ENCODE measurements at places on chromosomes 13 and 19.
A peak's percentile ranks its signal among the peaks of the same experiment; 100 is the strongest.

- DNase-seq: no peak
Observed at GRCh38 chr19:16363133-16363851, 38.7 kb downstream of the KLF2 start.

GRCh38 chr13:75804605-75805004, 168.5 kb downstream of the LMO7 start:
- DNase-seq: no peak

DNA sequence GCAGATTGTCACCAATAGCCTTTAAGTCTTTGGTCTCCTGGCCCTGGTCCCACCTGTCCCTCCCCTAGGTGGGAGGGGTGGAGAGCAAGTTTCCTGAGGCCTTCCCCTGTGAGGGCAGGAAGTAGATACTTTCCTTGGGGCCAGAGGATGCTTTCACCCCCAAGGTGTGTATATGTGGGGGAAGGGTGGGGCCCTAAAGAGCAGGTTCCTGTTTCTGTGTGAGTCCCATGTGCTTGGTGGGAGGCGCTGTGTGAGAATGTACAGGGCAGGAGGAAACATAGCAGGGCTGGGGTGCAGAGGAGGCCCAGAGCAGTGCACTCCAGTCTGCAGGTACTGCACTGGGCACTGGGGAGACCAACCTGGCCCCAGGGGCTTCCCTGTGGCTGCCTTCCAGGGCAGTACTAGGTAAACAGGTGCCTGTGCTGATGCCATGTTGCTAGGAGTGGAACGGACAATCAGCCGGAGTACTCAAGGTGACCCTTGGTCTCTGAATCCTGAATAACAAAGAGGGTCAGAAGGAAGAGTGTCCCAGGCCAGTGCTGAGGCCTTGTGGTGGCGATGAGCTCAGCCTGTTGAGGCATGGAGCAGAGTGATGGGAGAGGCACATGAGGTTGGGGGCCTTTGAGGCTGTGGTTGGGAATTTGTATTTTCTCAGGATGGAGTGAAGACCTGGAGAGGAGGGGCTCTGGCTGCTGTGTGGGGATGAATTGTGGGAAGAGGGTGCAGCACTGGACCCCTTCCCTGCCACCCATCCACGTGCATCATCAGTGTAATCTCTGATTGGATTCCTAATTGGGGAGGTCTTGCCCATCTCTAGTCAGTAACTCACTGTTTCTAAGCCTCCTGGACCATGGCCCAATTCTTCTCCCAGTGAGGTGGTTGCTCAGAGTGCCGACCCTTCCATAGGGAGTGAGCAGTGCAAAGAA, 5.1 kb downstream of the EGLN2 start:
- DNase-seq: no peak

DNA sequence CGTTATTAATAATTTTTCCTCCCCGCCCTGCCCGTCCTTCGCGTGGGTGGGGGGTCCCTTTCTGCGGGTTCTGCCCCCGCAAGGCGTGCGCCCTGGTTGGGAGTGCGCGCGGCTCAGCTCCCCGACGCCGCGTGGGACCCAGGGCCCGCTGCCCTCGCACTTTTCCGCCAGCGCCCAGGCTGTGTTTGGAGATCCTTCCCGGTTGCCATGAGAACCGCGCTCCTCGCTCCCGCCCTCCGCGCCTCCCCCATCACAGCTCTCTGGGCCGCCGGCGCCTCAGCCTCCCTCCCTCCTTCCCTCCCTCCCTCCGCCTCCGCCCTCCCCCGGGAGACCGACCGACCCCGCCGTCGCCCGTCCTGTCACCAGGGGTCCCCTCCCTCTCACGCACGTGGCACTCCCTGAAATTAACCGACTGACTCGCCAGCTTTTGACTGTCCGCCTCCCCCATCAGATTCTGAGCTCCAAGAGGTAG, 2.4 kb upstream of the SSBP4 start:
- peak; percentile 80 for DNase-seq

GRCh38 chr19:19956434-19957075, 55.8 kb downstream of the ZNF93 start:
- DNase-seq: no peak

GRCh38 chr13:111343186-111343805, 22.9 kb downstream of the TEX29 start:
- DNase-seq: no peak

GRCh38 chr13:107730813-107731212, 484.5 kb downstream of the LIG4 start:
- DNase-seq: no peak

DNA sequence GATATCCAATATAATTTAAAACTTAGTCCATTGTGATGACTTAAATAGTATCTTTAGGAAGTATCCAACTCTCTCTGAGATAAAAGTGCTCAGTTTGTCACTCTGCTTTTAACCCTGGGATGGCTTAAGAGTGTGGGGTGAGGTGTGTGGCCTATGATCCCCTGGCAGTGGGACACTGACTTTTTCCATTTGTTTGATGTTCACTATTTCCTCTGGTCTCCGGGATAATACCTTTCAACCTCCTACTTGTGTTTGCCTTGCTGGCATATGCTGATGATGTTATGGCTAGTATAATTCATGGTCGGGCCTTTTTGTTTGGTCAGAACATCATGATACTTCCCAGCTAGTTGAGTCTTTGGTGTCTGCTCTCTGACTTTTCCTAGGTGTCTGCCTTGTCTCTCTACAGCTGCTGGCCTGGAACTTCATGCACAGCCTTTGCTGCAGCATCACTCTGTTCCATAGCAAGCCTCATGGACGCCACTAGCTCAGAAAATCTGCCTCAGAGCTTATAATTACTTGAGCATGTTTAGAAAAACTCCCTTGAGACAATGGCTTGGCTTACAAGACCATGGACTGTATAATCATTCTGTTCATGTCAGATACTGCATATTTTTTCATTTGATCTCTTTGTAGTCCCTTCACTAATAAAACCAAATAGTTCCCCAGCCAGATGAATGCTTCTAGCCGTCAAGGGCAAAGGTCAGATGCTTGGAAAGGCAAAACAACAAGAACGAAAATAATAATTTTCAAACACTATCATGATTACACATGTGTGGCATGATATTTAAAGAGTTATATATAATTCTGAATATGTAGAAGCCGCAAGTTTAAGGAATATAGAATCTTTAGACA, 75.2 kb downstream of the WDFY2 start:
- DNase-seq: no peak

DNA sequence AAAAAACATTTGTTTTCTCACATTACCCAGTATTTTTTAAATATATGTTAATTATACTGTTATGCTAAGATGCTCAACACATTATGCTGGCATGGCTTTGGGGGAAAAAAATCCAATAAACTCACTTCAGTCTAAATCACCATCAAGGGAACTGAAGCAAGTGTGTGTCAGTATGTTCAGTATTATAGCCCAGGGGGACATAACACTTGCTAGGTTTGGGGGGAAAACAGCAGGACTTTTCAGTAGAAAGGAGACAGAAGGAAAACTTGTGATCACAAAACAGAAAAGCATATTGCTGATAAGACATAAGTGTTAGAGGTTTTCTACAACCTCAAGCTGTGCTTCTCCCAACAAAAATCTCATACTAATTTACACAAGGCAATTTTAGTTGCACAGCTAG, 1759.9 kb upstream of the PCDH20 start:
- DNase-seq: no peak

DNA sequence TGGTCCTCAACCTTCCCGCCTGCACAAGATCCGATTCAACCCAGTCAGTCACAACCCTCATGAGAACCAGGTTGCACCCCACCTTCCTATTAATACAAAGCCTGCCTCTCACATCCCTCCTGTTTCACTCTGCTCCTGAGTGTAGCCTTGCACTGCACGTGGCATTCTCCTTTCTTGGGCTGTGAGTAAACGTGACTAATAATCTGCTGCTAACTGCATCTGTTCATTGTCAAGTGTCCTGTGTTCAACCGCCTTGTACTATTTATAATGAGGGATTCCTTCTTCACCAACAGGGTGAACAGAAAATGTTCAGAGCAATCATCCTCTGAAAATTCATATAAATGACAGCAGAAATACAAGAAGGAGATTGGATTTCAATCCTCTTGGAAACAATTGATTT, 1608.2 kb downstream of the SLITRK5 start:
- DNase-seq: no peak

DNA sequence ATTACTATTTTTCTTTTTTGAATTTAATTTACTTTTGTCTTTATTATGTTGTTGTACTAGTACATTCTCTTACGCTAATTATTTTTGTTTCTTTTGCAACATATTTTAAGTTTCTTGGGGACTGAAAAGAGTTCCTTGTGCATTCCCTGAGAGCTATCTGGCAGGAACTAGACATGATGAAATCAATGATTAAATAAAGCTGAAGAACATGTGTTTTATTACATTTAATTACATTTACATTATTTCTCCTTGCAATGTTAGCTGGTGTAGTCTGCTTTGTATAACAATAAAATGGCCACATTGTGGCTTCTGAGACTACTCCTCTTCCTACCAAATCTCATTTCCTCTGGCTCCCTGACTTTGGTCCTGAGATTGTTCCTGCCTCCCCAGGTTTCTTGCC, 244.9 kb downstream of the NDFIP2 start:
- no peak for DNase-seq

DNA sequence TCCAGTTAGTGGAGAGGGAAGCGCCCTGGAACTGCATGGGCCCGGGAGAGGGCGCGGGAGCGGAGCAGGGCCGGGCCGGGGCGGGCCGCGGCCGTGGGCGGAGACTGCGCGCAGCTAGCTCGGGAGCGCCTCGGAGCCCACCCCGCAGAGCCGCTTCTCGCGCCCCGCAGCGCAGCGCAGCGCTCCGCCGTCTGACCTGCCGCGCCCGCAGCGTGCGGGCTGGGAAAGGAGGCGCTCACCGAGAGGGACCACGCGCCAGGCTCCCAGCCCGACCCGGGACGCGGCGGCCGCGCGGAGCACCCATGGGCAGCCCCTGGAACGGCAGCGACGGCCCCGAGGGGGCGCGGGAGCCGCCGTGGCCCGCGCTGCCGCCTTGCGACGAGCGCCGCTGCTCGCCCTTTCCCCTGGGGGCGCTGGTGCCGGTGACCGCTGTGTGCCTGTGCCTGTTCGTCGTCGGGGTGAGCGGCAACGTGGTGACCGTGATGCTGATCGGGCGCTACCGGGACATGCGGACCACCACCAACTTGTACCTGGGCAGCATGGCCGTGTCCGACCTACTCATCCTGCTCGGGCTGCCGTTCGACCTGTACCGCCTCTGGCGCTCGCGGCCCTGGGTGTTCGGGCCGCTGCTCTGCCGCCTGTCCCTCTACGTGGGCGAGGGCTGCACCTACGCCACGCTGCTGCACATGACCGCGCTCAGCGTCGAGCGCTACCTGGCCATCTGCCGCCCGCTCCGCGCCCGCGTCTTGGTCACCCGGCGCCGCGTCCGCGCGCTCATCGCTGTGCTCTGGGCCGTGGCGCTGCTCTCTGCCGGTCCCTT, at the start of gene MLNR:
TSS of gene MLNR (plus strand) at position 303 of the 820 bp plus-strand sequence. CDS start at position 303, 0 bp downstream.
- no peak for DNase-seq

- DNase-seq: no peak
Observed at GRCh38 chr13:23418776-23419683, 14.5 kb downstream of the SACS start.

GRCh38 chr13:86087244-86087643, 288.0 kb upstream of the SLITRK6 start:
- DNase-seq: no peak

DNA sequence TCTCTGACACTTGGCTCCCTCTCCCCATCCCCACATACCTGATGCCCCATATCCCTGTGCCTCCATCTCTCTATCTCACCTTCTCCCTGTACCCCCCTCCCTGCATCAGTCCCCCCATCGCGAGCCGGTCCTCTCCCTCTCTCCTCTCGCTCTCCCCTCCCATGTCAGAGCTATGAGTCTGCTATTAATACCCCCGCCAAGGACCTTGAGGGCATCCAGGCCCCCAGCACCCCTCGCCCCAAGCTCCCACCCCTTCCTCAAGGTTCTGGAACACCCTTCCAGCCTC, 1.6 kb downstream of the GRIN2D start:
- no peak for DNase-seq

- DNase-seq: no peak
Observed at GRCh38 chr13:41678249-41678648, 220.9 kb downstream of the RGCC start.

GRCh38 chr13:78121459-78122348, 203.1 kb upstream of the EDNRB start:
- peak; percentile 29 for DNase-seq

DNA sequence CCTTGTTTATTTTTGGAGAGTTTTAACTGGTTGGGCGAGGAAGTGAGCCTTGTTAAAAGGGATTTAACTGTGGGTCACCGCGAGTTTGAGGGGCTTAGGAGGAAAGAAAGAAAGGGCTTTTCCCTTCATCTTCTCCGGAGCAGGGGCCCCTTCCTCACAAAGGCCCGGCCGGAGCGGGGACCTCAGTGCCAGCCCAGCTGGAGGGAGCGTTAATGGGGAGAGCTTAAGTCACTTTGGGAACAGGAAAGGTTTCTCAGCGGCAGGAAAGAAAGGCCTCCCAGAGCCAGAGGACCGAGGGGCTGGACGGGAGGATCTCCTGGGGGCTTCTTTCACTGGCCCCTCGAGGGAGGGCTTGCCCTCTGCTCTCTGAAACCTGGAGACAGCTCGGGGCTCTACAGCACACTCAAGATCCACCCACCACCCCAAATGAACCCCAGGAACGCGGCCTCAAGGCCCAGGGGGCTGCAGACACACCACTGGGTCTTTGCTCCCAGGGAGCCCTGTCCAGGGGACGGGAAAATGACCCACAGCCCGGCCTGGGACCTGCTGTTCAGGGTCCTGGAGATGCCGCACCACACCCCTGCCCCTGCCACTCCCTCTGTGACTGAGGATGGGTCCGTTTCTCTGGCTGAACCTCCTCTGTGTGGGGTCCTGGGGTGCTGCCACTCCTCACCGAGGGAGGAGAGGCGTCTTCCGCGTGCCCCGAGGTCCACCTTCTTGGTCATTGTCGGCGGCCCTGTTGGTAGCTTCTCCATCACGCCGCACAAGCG, 128.3 kb downstream of the URI1 start:
- DNase-seq: no peak

DNA sequence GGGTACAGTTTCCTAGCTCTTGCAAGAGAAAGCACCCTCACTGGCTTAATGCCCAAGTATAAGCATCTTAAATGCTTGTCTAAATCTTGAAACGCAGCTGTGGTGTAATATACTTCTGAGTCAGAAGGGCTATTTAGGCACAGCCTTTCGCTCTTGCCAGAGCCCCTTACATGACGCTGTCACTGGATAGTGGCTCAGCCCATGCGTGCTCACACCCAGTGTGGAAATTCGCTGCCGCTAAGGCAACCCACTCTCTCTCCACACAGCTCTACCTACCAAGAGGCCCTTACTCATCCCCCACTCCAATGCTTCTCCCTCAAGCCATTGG, 24.0 kb downstream of the UQCRFS1 start:
- no peak for DNase-seq

DNA sequence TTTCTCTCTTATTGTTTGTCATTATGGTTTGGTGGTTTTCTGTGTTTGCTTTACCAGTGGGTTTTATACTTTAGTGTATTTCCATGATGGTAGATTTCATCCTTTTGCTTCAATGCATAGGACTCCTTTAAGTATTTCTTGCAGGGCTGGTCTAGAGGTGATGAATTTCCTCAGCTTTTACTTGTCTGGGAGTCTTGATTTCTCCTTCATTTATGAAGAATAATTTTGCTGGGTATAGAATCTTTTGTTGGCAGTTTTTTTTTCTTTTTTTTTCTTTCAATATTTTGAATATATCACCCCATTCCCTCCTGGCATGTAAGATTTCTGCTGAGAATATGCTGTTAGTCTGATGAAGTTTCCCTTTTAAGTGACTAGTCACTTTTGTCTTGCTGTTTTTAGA, 19.8 kb downstream of the EEF1AKMT1 start:
- DNase-seq: no peak

GRCh38 chr13:91167706-91168385, 179.6 kb upstream of the MIR17HG start:
- no peak for DNase-seq

Data from RCC 7860 (cell line).